Putamen (tissue), 1 donor: ENCODE measurements at places on chromosomes 11 and 22.

- no peak for DNase-seq
Measured at GRCh38 chr11:117523680-117524079, 196.0 kb downstream of the CEP164 start.

DNA sequence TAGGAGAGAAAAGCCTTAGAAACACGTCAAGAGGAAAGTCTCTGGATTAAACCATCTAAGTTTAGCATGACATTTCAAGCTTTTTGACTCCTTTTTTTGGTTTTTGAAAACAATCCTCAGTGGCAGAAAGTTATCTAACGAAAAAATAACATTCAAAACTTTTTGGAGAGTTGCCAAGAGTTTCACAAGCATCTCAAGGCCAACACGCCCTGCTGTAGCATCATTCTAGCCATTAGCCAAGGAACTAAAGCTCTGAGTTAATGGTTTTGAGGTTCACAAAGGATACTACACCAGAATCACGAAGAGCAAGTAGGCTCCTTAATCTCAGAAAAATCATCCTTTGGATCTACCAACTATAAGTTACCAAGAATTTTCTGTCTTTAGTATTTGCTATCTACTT is 94.8 kb downstream of the PICALM start:
- no peak for DNase-seq

GRCh38 chr22:29782061-29782845 is 15.1 kb downstream of the UQCR10 start:
- no peak for DNase-seq

- no peak for DNase-seq
Measured at GRCh38 chr11:62186195-62186594, 3.8 kb upstream of the SCGB1D1 start.

GRCh38 chr11:29755474-29755873 is 261.4 kb downstream of the KCNA4 start:
- DNase-seq, result no peak

DNA sequence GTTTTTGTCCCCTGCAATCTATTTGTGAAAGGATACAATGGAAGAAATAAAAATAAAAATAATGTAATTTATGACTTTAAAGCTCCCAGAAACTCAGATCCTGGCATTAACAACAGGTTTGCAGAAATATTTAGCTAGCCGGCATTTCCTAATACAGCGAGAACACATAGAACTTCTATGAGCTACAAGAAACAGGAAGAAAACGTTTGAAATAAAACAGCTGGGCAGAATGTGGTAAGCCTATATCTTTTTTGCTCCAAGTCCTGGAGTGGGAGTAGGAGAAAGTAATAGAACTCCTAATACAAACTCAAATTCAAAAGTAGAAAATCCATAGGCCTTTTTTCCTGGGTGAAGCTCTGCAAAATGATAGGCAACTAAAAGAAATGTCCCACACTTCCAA is 29.6 kb upstream of the FIBIN start:
- DNase-seq, result no peak

DNA sequence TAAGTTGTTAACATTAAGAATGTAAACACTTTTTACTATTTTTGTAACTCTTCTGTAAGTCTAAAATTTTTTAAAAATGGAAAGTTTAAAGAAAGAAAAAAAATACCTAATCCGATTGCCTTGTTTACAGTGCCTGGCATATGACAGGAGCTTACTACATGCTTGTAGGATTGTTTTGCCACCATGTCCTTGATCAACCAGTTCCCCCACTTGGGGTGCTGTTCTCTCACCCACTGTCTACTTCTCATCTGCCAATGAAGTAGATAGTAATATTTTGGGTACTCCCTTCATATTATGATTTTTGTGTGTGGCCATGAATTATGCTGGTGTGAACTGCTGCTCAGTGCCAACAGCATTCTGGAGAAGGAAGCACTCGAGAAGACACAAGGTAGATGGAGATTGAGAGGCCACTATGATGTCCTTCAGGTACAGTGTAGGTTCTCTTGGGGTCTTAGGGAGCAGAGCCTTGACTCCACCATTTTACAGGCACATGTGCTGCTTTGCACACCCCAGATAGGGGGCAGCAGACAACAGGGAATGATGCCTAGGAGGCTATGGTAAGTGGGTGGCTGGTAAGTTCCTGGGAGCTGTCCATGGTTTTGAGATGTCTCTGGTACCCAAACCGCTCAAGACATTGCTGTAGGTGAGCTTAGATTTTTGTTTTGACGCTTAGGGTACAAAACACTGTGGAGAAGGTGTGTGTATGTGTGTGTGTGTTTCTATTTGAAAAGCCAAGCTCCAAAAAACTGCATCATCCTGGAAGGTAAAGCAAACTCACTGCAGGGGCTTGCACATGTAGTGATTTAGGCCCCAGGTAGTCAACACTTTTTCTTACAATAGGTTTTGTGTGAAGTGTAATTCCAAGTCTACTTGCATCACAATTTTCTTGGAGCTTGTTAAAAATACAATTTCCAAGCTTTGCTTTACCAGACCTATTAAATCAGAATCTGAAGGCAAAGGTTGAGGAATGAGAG is 494.5 kb upstream of the LARGE1 start:
- peak; percentile 0 for DNase-seq

DNA sequence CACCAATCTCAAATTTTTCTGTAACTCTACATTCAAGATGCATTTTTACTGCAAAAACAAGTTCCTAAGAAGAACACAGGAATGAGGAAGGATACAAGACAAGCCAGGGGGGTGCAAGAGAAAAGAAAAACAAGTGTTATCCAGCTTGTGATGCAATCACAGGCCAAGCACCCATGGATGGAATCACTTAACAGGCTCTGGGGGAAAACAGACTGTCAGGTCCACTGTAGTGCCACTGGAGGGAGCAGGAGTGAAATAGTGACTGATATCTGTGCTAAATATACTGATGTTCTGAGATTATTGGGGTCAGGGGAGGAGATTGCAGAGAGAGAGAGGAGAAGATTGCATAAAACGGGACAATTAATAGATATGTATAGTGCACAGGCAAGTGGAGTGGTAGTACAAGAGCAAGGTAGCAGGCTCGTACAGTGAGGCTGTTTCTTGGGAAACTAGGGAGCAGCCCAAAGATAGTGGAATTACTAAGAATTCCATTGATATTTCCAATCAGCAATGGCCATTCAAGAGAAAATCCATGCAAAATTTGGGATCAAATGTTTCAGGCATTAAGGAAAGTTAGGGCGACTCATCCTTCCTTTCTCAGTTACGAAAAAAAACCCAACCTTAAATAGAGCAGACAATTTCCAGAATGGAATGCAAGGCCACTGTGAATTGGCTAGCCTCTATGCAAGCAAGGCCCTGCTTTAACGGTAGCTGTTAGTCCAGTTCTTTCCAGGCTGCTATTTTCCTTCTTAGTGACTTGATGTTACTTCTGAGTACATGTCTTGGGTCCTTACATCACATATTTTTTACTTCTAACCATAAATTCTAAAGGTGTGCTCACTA is 52.2 kb upstream of the CEP126 start:
- no peak for DNase-seq

DNA sequence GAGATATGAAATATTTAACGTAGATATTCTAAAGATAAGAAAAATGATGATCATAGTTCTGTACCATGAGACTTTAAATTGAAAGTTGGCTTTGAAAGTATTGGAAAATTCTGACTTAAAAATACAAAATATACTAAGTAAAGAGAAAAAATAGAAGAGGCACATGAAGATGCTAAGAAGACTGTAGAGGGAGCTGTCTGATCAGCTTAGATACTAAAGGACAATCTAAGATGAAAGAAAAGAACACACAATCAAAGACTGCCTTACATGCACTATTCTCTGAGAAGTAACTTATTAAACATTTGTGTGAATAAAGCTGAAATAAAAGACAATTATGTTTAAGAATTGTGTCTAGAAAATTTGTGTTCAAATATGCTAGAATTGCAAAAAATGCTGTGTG is 55.1 kb downstream of the RBMXL2 start:
- DNase-seq, result peak; percentile 26

GRCh38 chr11:31657091-31657490 is 147.5 kb downstream of the ELP4 start:
- no peak for DNase-seq

DNA sequence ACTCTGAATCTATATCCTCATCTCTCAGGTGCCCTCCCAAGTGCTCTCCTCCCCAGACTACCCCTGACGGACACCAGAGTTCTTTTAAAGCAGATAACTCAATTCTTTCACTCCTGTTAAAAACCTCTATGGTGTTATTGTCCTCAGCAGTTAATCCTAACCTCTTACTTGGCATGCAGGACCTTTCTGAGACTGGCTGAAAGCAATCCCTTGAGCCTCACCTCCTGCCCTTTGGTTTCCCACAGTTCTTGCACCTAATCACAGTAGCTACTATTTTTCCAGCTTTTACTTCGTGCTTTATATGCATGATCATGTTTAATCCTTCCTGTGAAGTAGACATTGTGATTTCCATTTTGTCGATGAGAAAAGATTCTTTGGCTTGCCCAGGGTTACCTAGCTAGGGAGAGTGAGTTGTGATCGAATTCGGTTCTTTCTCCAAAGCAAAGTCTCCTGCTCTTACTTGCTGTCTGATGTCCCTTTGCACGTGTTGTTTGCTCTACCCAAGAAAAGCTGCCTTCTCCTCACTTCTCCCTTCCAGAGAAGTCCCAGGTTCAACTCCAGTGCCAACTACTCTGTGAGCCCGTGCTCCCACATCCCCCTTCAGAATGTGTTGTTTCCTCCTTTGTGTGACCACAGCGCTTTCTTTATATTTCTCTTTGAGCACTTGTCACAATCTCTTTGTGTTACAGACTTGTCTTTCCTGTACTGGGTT is 2.1 kb downstream of the UBE2L3 start:
- DNase-seq, result no peak
